AG20443 (cell line): ENCODE measurements at places on chromosomes 6 and 20.

GRCh38 chr6:110876806-110877564, 2.4 kb downstream of the AMD1 start:
- DNase-seq, result no peak

DNA sequence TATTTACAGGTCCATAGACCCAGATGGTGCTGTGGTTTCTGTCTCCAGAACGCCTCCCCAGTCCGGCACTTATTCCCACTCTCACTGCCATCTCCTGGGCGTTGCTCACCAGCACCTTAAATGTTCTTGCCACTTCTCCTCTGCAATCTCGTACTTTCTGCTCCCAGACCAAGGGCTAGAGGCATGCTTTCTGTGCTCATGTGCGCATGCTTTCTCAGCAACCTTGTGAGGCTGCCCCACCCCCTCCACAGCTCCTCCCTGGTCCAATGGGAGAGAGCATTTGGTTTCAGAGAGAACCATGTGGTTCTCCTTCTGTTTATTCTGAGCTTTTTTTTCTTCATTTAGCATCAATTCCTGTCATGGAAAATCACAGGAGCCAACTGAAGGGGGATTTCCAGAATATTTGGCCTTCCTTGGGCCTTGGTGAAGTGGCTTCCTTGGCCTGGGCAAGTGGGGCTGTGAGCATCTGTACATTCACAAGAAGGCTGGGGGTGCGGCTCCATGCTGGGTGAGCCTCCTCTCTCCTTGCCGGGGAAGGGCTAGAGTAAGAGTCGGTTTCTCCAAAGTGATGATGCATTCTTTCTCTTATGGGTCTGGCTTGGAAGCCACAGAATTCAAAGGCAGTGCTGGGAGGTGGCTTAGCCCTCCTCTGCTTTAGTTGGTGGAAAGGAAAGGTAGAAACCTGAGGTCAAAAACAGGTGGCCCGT, 66.6 kb downstream of the PHACTR3 start:
- DNase-seq, result no peak

DNA sequence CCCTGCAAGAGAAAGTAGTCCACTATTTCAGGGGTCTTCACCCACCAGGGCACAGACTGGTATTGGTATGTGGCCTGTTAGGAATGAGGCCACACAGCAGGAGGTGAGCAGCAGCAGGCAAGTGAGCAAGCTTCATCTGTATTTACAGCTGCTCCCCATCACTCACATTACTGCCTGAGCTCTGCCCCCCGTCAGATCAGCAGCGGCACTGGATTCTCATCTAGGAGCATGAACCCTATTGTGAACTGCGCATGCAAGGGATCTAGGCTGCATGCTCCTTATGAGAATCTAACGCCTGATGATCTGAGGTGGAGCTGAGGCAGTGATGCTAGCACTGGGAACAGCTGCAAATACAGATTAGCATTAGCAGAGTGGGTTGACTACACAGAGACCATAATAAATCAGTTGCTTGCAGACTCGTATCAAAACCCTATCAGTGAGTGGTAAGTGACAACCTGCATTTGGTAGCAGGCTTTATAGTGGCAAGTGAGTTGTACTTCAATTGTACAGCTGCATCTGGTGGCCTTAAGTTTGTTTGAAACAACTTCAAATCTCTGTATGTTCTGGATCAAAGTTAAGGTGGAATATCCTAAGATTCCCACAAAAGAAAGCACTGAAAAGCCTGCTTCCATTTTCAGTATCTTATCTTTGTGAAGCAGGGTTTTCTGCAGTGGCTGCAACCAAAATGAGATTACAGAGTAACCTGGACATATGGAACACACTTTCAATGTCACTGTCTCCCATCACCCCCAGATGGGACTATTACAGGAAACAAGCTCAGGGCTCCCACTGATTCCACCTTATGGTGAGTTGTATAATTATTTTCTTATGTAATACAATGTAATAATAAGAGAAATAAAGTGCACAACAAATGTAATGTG, 12.8 kb downstream of the C6orf141 start:
- DNase-seq, result no peak

GRCh38 chr20:13794667-13795066, 9.8 kb downstream of the NDUFAF5 start:
- no peak for DNase-seq

DNA sequence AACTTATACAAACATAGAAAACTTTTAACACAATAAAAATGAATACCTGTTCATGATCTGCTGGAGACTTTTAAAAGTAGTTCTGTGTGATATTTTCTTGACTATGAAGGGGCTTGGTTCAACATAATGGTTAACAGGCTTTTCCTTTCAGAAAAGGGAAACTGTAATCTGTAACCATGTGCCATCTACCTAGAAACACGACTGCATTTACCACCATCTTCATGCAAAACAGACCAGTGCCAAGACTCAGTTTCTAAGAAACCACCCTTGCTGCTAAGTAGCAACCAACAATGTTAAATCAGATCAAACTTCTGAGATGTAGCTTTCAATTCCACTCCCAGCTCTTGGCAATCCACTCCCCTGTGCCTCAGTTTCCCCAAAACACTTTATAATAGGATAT, 15.7 kb downstream of the STAU1 start:
- no peak for DNase-seq

GRCh38 chr20:63497946-63498935, 642 bp downstream of the EEF1A2 start:
- DNase-seq, result peak; percentile 60

- no peak for DNase-seq
Measured at GRCh38 chr6:20997143-20997769, 463.0 kb downstream of the CDKAL1 start.

DNA sequence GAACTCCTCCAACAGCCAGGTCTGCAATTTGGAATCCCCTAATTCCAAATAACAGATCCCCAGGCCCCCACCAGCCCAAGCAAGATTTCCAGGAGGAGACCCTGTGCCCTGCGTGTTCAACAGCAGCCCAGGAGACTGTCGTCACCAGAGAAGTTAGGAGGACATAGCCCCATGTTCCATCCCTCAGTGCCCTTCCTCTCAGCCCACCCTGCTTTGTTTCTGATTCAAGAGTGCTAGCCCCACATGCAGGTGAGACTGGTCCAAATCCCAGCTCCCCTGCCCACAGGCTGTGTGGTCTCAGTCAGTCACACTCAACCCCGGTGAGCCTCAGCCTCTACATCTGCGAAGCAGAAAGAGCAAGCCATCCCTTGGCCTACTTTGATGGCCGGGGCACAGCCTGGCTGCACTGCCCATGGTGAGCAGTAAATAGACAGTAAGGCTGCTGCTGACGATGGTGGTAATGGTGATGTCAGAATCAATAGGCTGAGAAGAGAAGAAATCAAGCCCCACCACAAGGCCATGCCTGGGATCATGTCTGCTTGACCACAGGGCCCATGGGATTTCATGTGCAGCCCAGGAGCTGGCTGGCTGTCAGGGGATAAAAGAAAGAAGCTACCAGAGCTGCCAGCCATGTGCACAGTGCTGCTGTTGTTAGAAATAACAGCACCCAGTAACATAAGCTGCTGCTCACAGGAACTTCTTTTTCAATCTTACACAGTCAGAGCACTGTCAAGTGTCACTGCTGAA, 51.5 kb upstream of the NXT1 start:
- DNase-seq, result no peak

- DNase-seq, result no peak
Measured at GRCh38 chr6:41159415-41160082, 3.4 kb downstream of the TREM2 start.

- DNase-seq, result no peak
Measured at GRCh38 chr20:25206548-25206947, 11.0 kb downstream of the ENTPD6 start.

GRCh38 chr20:33621717-33622400, 40.3 kb upstream of the C20orf144 start:
- DNase-seq, result no peak

DNA sequence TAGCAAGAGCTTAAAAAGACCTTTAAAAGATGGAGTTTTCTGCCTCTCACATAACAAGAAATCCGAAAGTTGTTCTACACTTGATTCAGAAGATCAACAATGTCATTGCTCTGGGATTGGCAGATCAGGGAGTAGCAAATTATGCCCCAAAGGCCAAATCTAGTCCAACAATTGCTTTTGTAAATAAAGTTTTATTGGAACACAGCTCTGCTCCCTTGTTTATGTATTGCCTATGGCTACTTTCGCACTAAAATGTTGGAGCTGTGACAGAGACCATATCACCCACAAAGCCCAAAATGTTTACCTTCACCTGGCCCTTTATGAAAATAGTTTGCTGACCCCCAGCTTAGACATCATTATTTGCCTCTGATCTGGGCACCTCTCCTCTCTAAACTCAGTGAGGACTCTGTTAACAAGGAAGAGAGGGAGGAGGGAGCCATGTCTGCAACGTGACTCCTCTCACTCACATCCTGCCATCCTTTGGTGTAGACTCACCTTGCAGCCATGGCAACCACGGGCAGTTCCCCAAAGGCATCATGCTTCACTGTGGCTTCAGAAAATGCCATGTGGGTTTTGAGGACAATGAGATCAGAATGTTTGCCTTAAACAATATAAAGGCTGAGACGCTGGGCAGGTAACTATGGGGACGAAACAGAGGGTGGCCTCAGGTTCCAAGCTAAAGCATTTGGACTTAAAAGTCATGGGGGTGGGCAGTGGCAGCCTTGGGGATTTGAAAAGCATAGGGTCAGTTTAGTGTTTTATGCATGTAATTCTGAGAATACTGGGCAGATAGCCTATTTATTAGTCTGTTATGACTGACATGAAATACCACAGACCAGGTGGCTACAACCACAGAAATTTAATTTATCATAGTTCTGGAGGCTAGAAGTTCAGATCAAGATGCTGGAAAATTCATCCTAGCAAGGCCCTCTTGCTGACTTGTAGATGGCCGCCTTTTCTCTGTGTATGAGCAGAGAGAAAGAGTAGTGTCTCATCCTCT, 149.7 kb upstream of the TNFAIP3 start:
- no peak for DNase-seq

GRCh38 chr6:112899541-112899940, 552.4 kb downstream of the RFPL4B start:
- DNase-seq, result no peak

DNA sequence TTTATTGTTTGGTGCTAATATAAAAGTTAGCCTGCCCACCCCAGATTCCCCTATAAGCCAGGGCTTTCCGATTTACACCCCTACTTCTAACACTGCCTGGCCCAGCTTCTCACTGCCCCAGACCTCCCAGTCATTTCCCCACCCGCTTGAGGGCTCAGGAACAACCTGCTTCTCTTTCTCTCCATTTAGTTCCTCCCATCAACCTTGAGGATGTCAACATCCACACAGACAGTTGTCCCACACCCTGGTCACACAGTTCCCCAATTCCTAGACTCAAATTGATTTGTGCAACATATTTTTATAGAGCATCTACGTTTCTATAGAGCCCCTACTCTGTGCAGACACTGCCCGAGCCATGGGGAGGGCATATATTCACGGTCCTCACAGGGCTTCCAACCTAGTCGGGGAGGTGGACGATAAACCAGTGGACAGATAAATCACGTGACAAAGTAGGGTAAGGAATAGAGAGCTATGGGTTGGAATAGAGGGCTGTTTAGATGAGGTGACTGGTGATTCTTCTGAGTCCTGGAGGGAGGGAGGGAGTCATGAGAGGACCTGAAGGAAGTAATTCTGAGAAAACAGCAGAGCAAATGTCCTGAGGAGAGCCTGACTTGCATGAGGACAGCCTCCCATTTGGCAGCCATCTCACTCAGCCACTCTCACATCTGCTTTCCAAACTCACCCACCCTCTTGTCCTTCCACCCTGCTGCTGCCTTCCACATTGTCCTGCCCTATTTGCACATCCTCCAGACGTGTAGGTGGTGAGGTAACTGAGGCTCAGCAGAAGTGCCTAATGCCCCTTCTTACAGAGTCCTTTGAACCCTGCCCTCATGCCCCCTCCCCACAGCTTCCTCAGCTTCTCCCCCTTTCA, 6.3 kb downstream of the GABRR2 start:
- DNase-seq, result no peak

- no peak for DNase-seq
Measured at GRCh38 chr20:53215166-53215565, 243.0 kb downstream of the TSHZ2 start.

DNA sequence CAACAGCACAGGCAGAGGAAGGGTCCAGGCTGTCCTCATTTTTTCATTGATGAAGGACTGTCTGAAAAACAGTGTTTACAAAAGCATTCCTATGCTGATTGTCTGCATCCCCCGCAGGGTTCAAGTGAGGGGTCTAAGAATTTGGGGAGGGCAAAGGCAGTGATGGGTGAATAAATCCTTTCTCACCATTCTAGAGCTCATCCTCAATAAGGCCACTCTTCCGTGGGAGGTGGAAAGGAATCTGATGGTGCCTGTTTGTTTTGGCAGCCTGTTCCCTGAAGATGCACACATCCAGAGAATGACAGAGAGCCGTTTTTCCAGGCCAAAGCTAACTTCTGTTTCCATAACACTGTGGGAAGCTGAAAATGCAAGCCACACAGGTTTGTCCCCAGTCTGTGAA, 164.5 kb downstream of the MOXD1 start:
- peak; percentile 40 for DNase-seq

DNA sequence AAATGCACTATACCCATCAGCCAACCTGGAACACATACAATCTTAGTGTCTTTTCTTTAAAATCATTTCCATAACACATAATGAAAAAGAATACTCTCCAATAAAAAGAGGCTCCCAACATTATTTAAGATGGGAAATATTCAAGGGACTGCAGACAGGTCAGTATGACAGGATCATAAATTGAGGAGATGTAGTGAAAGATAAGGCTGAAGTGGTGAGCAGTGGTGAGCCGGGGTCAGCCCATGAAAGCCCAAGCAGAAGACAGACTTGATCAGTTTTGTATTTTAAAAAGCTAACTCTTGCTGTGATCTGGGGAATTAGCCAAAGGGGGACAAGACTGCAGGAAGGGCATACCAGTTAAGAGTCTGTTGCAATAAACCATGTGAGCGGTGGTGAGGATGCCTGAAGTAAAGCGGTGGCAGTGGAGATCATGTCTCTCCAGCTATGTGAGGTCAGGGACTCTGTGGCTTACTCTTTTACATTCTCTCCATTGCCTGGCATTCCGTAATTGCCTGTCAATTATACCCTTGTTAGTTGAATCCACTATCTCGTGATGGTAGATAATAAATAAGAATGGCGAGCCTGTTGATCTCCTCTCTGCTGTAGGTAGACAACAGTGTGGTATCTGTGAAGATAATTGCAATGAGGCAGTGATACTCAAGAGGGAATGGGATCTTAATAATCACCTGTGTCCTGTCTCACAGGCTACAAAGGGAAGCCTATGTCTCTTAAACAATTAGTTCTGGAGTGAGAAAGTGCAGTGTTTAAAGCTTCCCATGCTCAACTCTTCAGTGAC, 97.4 kb downstream of the FILIP1 start:
- DNase-seq, result no peak

DNA sequence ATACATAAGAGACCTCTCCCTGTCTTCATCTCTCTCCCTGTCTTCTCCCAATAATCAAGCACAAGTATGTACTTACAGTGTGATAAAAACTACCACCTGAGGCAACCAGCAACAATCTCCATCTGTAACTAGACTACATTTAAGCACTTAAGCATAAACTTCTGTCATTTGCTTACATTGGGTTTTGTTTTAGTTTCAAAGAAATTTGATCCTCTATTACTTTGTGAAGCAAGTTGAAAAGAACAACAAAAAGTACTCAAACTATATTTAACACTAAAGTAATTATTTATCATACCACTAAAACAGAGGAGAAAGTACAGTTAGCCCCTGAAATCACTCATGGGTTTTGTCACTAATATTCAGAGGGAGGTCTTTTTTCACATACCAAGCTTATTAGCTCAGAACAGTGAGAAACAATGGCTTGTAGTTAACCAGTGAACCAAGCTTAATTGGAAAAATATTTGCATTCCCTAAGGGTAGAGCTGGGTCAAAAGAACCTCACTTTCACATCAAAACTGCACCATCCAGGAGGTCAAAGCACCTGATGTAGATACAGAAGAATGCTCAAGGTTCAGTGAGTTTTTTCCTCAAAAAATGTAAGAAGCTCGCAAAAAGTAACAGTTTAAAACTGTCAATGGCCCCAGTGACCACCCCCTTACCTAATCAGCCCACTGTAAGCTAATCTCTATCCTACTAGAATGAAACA, 34.1 kb downstream of the DCDC2 start:
- DNase-seq, result no peak
